ENCODE measurements at places on chromosomes 6 and 20.

- no peak for DNase-seq
Measured at GRCh38 chr6:1200409-1201101, 111.3 kb upstream of the FOXQ1 start.

DNA sequence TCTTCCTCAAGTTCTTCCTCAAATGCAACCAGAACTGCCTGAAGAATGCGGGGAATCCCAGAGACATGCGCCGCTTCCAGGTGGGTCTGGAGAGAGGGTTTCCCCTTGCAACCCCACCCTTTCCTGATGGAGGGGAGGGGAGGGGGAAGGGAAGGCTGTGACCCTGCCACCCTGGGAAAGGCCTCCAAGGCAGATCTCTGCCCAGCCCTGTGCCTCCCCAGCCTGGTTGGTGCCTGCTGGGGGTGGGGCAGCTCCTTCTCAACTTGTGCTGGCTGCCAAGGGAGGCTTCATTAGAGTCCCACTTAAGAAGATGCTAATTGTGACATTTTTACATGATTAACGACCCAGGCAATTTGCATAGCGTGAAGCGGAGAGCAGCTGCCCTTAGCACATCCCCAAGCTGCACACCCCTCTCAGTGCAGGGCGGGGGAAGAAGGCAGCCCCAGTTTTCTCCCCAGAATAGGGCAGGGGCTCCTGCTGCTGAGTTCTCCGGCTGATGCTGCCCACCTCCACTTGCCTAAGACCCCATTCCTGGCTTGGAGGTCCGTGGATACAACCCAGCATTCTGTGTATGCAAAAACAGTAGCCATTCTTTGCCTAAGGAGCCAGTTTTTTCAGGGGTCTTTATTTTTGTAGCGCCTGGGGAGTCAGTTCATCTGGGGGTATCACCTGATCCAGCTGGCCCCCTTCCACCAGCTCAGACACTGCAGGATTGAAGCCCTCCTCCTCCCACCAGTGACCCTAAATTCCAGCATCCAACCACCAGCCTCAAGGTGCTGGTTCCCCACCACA is 51.7 kb downstream of the CPXM1 start:
- no peak for DNase-seq

DNA sequence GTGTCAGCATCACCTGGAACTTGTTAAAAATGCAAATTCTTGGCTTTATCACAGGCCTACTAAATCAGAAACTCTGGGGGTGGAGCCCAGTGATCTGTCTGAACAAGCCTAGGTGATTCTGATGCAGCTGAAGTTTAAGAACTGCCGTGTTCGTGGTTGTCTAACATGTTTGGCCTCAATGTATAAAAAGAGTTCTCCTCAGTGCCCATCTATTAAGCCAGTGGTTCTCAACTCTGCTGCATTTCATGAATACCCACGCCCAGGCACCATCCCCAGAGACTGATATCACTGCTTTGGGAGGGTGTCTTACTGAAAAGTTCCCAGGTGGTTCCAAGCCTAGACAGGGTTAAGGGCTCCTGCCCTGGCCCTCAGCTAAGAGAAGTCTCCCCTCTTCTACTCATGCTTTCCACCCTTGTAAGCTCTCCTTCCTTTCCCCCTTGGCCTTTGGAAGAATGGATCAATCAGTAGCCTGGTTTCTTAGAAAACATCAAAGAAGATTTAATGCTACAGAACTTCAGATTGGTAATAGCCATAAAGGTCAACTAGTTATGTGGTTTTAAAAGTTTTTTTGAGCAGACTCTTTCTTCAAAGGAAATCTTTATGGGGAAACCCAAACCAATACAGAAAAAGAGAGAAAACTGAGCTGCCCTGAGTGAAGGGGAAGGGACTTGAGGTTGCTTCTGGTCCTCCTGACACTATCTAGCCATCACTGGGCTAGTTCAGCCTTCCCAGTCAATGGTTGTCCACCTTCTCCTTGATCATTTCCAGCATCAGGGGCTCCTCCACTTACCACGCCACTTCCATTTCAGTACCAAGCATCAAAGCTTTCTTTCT is 38.9 kb upstream of the TNFAIP3 start:
- DNase-seq: no peak

- no peak for DNase-seq
Measured at GRCh38 chr20:51487565-51488268, 54.8 kb downstream of the NFATC2 start.

- no peak for DNase-seq
Measured at GRCh38 chr20:36313476-36313875, 7.3 kb downstream of the DLGAP4 start.

GRCh38 chr6:81818901-81819361 is 66.5 kb upstream of the TENT5A start:
- no peak for DNase-seq

DNA sequence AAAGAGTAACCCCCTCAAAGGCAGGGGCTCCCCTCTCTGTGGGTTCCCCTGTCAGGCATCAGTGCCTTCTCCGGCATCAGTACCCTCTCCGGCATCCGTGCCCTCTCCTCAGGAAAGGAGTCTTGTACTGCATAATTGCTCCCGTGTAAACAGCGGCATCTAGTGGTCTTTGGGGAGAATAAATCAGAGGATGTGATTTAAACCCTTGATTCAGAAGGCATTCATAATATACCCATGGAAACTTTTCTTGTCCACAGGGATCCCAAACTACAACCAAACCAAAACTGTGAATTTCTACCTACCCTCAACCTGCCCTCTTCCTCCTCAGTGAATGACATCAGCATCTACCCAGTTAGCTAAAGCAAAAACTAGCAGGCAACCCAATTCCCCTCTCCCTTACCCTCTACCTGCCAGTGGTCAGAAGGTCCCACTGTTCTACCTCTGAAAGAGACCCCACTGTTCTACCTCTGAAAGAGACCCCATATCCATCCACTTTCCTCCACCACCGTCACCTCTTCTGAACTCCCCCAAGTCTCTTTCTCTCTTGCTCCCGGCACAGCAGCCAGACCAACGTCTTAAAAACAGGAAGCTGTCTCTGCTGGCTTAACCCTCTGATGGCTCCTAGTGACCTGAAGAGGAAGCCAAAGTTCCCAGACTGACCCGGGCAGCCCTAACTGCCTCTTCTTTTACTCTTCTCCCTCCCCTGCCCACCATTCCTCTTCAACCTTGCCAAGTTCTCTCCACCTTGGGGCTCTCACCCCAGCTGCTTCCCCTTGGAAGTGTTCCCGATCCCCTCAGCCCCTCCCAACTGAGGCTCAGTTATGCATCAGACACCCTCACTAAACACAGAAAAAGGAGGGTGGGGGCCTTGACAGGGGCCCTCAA is 27.2 kb downstream of the UBE2V1 start:
- DNase-seq: peak; percentile 51

DNA sequence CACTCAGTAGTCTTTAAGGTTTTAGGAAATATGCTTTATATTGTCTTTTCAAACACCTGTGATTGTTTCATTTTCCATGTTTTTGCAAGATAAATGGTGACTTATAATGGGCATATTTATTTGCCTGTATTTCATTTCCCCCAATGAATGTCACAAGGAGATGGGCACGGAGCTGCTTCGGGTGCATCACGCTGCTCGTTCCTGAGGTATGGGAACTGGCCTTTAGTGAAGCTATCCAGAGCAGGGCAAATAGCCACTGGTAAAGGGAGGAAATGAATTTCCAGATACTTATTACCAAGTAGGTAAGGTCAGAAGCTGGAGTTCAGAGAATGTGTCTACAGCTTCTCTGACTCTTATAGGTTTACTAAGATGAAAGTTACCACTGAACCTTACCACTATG is 3.7 kb downstream of the POU3F2 start:
- DNase-seq: peak; percentile 39

DNA sequence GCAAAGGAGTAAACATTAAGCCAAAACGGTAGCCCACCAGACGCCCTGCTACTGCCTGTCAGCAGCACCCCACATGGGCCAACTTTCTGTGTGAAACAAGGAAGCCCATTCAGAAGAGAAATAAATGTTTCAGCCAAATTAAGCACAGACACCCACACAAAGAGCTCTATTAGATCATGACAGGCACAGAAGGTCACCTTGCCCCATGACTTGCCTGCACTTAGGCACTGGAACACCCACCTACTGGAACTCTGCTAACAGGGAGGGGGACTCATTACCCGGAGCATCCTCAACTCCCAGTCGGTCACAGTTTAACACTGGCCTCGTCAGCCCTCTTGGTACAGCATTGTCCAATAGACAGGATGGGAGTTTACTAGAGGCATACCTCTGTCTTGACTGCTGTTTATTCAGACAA is 31.8 kb downstream of the GFOD1 start:
- DNase-seq: no peak

Data from midbrain (tissue), 1 donor.